ENCODE measurements at places on chromosomes 6 and 20. TPM values are rescaled to one million over a fixed set of nuclear protein-coding genes. Genes with fewer than 3 reads are reported as not detected.

Gene AGPAT4
- polyA plus RNA-seq = 13.9 TPM

Gene ADAM33
- 0.56 TPM for polyA plus RNA-seq

Gene CCN2
- 48.1 TPM for polyA plus RNA-seq

Gene FNDC1
- not detected for polyA plus RNA-seq

Gene PRDM13
- not detected for polyA plus RNA-seq

Gene SLC26A8
- polyA plus RNA-seq = not detected

Gene GSTA3
- not detected for polyA plus RNA-seq

Gene PSORS1C2
- not detected for polyA plus RNA-seq

Gene MED20
- polyA plus RNA-seq = 30.2 TPM

Gene COX4I2
- polyA plus RNA-seq = 0.97 TPM

Gene ZBP1
- polyA plus RNA-seq = not detected

Gene LKAAEAR1
- 0.47 TPM for polyA plus RNA-seq

Gene SLC17A4
- polyA plus RNA-seq = not detected

Gene NOL4L
- polyA plus RNA-seq = 29.9 TPM

Gene HLA-DQA1
- 0.27 TPM for polyA plus RNA-seq

Gene SLC52A3
- polyA plus RNA-seq = not detected

Gene LRRC73
- polyA plus RNA-seq = 2.9 TPM

Gene CPNE5
- polyA plus RNA-seq = 51.6 TPM

All from cardiac muscle cell (in vitro differentiated cells and primary cell).